ENCODE measurements at places on chromosomes 3 and 15. TPM values are rescaled to one million over a fixed set of nuclear protein-coding genes. Genes with fewer than 3 reads are reported as not detected.

GRCh38 chr15:96736384-96736783 is 405.9 kb downstream of the NR2F2 start:
- no peak for DNase-seq

GRCh38 chr15:74776821-74777768 is 4.8 kb upstream of the CSK start:
- no peak for DNase-seq

- DNase-seq: no peak
These were observed 8.2 kb upstream of the EPHB3 start for GRCh38 chr3:184553385-184553784.

- DNase-seq: no peak
These were observed 418.5 kb downstream of the NSUN3 start for GRCh38 chr3:94481226-94481898.

DNA sequence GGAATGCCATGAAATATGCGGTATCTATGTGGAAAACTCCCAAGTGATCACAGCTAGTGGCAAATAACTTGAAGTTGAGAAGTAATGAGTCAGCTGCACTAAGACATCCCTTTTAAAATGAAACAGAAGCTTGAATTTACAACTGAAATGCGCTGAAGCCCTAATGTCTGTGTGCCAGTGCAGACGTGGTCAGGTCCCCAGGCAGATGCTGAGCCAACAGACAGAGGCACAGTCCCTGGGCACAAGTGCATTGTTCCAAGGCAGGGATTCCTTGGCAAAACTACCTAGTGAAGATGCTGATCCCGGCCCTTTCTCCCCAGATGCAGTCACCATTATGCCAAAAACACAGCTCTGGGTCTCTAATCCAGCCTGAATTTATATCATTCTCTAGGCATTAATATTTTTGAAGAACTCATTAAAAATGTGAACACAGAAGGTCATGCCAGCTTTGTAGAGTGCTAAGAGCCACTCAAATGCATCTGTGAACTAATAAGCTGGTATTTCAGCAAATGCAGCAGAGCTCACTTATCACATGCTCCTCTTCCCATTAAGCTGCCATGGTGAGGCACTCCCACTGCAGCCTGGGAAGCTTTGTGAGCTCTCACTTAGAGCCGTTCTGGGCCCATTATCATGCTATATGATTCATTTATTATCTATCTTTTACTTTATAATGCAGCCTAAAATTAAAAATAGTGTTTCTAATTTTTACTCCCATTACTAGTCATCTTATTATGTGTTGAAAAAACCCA is 200.1 kb downstream of the GABRB3 start:
- no peak for DNase-seq

- no peak for DNase-seq
These were observed 48.3 kb upstream of the B3GALNT1 start for GRCh38 chr3:161153480-161153879.

NUDT16 gene
- 19.1 TPM for total RNA-seq

STRC gene
- not detected for total RNA-seq

TRPM1 gene
- 0.03 TPM for total RNA-seq

- DNase-seq: no peak
These were observed 51.5 kb downstream of the AAGAB start for GRCh38 chr15:67202991-67203390.

- no peak for DNase-seq
These were observed 113.2 kb downstream of the SOX2 start for GRCh38 chr3:181824961-181825360.

DNA sequence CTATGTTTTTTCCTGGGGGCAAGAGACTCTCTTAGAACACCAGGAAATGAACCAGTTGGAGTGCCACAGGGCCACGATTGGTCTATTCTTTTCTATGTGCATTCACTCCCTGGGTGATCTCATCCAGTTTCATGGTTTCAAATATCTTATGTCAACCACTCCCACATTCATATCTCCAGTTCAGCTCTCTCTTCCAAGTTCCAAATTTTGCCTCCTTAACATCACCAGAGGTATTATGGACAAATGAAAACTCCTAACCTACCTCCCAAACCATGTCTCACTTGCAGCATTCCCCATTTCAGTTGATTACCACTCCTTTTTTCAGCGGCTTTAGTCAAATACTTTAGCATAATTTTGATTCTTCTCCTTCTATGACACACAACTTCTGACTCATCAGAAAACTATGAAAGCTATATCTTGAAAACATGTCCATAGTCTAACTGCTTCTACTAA is 203.1 kb upstream of the SEMA6D start:
- DNase-seq: peak; percentile 68

DNA sequence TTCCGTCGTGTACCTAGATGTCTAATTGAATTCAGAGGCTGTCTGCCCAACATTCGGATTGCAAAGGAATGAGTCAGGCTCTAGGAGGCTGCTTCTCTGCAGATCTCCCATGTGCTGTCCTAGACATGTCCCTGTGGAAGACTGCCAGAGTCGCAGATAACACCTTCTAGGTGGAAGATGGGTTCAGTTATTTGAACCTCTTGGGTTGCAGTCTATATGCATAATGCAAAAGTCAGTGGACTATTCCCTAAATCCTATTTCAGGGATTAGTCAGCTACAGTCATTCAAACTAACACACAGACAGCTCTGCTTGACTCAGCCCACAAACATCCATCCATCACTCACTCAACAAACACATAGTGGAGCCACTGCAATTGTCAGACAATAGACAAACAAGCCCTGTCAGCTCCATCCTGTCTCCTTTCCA is 300.0 kb upstream of the CTNNB1 start:
- peak; percentile 91 for DNase-seq

DNA sequence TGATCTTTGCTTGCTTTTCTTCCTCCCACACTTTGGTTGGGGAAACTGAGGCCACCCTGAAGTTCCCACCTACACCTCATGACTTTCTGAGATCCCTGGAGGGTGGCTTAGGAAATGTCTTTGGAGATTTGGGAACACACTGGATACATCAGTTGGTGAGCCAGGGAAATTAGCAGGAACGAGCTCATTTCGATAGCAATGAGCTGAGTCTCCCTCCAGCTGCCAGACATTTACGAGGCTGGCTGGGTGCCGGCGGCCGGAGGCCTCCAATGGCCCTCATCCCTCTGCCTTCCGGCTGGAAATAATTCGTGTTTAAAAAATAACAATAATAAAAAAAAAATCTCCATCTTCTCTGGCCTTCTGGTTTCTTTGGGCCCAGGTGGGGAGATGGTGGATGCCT is 38.8 kb downstream of the SMAD6 start:
- DNase-seq: no peak

EPHA3 gene
- total RNA-seq: not detected

SLC2A2 gene
- total RNA-seq: not detected

CPN2 gene
- not detected for total RNA-seq

DNA sequence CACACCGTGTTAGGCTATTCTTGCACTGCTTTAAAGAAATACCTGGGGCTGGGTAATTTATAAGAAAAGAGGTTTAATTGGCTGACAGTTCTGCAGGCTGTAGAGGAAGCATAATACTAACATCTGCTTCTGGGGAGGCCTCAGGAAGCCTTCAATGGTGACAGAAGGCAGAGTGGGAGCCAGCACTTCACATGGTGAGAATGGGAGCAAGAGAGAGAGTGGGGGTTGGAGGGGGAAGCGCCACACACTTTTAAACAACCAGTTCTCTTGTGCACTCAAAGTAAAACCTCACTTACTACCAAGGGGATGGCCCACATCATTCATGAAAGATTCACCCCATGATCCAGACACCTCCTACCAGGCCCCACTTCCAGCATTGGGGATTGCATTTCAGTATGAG is 181.1 kb downstream of the APBA2 start:
- no peak for DNase-seq

DNA sequence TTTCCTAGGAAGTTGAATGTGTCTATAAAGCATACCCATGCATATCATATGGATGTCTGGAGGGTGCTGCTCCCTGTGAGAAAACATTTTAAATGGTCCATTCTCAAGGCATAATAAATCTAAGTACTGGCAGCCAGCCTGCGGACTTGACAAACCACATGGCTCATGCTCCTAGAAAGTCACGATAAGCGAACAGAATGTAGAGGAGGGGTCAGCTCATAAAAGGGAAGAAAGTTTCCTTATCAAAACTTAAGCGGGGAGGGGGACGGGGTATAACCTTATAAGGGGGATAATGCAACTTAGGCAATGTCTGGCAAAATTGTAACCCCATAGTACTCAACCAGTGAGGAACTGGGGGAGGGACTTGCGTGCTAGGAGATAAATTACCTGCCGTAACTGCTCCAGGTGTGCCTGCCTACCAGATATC is 159.8 kb upstream of the LMCD1 start:
- no peak for DNase-seq

- DNase-seq: no peak
These were observed 430.5 kb downstream of the GABRG3 start for GRCh38 chr15:27401471-27401870.

DNA sequence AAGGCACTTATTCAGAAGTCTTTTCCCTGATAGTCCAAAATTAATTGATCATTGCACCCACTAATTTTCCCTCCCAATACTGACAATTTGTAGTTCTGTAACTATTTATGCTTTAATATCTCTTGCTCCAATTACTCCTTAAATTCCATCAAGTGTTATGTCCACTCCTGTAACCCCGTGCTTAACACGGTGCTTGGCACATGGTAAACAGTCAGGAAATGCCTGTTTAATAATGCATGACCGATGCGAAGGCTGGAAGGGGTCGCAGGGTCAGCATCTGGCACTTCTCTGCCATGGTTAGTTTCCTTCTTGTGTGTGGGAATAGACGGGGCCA is 553 bp upstream of the SEC22A start:
- no peak for DNase-seq

- DNase-seq: no peak
These were observed 133.9 kb downstream of the RAP2B start for GRCh38 chr3:153295901-153296300.

UROC1 gene
- total RNA-seq: 0.03 TPM

- DNase-seq: peak; percentile 63
These were observed 92.2 kb downstream of the KLHL25 start for GRCh38 chr15:85702321-85703101.

FBXW12 gene
- not detected for total RNA-seq

- DNase-seq: peak; percentile 40
These were observed 17.2 kb downstream of the NXPE3 start for GRCh38 chr3:101796077-101796680.

- DNase-seq: peak; percentile 90
These were observed 85.0 kb upstream of the P3H2 start for GRCh38 chr3:190205739-190206138.

DNA sequence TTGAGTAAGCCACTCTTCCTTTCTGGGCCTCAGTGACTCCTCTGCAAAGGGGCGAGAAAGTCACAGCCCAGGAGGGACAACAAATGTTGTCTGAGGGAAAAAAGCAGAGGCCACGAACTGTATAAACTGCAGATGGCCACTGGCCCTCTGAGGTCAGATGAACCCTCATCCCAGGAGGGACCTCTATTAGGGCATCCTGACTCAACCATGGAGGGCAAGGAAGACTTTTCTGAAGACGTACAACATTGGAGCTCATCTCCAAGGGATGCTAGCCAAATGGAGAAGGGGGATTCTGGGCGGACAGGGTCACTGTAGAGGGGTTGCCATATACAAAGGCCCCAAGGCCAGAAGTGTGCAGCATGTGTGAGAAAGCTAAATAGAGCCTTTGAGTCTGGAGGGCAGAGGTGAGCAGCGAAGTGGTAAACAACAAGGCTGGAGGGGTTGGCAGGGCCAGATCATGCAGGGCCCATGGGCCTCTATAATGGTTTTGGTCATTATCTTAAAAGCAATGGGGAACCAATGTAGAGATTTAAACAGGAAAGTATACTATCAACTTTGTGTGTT is 16.7 kb downstream of the GRAMD2A start:
- no peak for DNase-seq

HRG gene
- total RNA-seq: not detected

CX3CR1 gene
- not detected for total RNA-seq

GRCh38 chr15:101521591-101521990 is 32.1 kb upstream of the PCSK6 start:
- no peak for DNase-seq

DNA sequence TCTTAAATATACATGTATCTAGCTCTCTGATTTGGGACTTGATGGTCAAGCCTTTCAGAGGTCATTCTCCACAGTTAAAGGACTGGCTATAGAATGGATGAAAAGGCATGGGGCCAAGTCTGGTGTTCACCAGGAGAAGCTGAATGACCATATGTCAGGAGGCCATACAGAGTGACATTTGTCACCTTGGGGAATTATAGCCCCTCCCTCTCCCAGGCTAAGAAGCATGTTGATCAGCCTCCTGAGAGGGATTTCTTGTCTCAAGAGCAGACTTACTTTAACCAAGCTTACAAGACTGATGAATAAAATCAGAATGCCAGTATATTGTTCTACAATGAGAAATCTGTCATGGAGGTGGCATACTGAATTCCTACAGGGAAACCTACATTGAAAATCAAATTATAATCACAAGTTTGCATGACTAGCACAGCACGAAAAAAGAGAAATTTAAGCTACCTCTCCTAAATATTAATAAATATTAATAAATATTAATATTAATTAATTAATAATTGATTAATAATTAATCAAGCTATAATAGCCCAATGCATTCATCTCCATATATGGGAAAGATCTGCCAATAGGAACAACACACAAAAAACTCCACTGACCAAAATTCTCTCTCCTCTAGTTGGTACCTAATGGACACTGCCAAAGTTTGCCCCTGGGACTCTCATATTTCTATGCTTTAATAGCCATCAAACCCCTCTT is 47.3 kb downstream of the ATP8B4 start:
- DNase-seq: no peak

ANKUB1 gene
- not detected for total RNA-seq

GRCh38 chr3:73474619-73475018 is 150.1 kb downstream of the PDZRN3 start:
- no peak for DNase-seq

REC114 gene
- not detected for total RNA-seq

C3orf22 gene
- total RNA-seq: not detected

DNA sequence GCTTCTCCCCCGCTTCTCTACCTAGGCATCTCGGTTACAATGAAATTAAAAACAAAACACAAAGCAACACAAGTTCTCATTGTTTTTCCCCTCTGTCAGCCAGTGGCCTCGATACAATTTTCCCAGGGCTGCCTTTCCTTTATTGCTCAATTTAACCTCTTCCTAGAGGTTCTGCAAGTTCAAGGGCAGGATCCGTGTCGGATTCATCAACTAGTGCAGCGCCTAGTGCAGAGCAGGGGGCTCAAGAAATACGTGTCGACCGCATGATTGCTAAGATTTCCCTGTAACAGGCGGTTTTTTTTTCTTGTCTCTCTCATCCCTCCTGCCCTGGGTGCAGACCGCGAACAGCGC is 1.4 kb upstream of the BHLHE40 start:
- no peak for DNase-seq

DNA sequence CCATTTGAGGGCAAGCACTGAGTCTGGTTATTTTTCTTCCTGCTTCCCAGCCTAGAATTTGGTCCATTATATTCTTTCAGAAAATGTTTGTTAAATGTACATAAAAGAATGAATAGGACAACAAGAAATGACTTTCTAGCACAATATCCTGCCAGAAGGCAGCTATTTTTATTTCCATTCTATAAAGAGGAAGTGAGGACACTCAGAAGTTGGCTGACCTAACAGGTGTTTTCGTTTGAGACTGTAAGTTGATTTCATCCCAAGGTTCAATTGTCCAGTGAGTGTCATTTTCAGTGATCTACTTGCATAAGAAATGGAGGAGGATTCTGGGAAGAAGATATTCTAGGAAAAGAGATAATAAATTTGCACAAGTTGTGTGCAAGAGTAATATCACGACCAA is 191.9 kb upstream of the POU1F1 start:
- no peak for DNase-seq
